CD8-positive, alpha-beta memory T cell (primary cell): ENCODE measurements at places on chromosomes 7 and 10. TPM values are rescaled to one million over a fixed set of nuclear protein-coding genes. Genes with fewer than 3 reads are reported as not detected.

The POU6F2 gene
- not detected for total RNA-seq

DNA sequence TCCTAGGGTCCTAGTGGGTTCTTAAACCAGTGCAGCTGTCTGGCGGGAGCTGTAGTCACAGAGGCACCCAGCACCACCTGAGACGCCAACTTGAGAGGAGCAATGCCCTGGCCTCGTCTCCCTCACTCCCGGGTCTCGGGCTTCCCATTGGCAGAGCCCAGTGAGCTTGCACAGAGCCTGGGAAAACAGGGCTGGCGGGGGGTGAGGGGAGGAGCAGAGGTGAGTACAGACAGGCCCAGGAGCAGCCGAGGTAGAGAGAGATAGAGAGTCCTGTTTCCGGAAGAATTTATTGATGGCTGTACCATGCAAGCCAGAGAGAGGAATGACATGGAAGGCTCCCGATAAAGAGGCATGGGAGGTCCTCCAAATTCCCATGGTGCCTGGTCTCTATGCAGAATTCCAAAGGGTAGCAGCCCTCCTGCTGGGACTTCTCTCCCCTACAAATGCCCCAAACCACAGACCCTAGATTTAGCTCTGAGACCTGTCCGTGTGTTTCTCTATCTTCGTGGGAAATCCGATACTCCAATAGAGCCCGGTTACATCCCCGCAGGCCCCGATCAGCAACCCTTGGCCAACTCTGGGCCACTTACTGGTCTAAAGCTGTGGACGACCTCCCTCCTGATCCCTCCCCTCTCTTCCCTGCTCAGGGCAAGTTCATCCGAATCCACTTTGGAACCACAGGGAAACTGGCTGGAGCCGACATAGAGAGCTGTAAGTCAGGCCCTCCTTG lies 20.3 kb upstream of the MYH16 start:
- DNase-seq, result no peak
- no peaks in the 10 kb centered on the region for H3K36me3 ChIP-seq
- H3K4me3 ChIP-seq, result no peak overlapping the region
- H3K27me3 ChIP-seq, result no peaks in the 10 kb centered on the region
- H3K27ac ChIP-seq, result no peak overlapping the region
- H3K4me1 ChIP-seq, result no peaks in the 10 kb centered on the region

The SFRP4 gene
- total RNA-seq, result not detected

- no peaks in the 10 kb centered on the region for H3K4me1 ChIP-seq
- no peak overlapping the region for H3K27ac ChIP-seq
- H3K4me3 ChIP-seq, result no peak overlapping the region
- H3K27me3 ChIP-seq, result no peaks in the 10 kb centered on the region
These were observed 63.5 kb downstream of the MKLN1 start for GRCh38 chr7:131391145-131391544.

DNA sequence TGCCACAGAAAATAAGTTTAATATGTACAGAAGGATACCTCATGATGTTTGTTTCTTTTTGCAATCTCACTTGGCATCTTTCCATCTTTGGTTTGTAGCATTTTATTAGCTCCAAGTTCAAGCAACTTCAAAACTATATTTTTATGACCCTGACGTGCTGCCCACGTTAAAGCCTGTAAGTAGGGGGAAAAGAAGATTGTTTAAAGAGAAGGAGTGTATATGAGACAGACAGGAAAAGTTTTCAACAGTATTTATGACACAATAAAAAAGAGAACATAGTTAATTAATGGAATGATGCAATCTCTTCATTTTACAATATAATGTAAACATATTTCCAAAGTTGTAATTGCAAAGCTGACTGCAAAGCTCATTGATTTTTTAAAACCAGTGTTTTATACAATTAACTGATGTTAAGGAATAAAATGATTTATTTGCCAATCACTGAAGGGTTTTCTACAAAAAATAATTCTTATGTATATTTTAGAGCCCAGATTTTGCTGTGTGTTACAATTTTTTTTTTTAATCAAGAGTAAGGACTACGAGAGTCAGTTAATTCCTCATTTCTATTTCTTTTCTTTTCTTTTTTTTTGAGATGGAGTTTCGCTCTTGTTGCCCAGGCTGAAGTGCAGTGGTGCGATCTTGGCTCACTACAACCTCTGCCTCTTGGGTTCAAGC lies 42.5 kb downstream of the ASZ1 start:
- no peak overlapping the region for H3K4me3 ChIP-seq
- H3K4me1 ChIP-seq, result no peaks in the 10 kb centered on the region
- H3K36me3 ChIP-seq, result no peaks in the 10 kb centered on the region
- H3K27ac ChIP-seq, result no peak overlapping the region
- no peak for DNase-seq

DNA sequence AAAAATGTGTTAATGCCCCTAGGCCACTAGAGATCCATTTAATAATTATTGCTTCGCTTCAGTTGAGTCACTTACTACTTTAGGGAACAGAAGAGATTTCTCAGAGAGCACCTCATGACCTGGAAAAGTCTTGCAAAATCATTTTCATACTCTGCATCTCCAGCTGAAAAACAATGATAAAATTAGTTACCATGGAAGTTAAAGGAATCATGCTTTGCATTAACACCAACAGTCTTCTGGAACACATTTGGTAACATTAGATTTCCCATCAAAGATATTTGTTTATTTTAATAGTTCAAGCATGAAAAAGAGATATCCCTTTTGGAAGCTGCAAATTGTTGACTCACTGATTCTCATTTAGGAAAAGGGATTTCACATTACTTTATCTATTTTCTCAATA lies 1.8 kb upstream of the STEAP2 start:
- H3K4me1 ChIP-seq, result no peaks in the 10 kb centered on the region
- no peak overlapping the region for H3K27ac ChIP-seq
- DNase-seq, result no peak

GRCh38 chr7:123948136-123948535 lies 23.1 kb downstream of the SPAM1 start:
- H3K36me3 ChIP-seq, result no peaks in the 10 kb centered on the region
- no peak for DNase-seq
- H3K4me1 ChIP-seq, result no peaks in the 10 kb centered on the region
- H3K27me3 ChIP-seq, result no peaks in the 10 kb centered on the region
- no peak overlapping the region for H3K4me3 ChIP-seq

GRCh38 chr7:115128154-115128553 lies 206.3 kb downstream of the MDFIC start:
- H3K4me1 ChIP-seq, result no peaks in the 10 kb centered on the region
- no peak overlapping the region for H3K4me3 ChIP-seq
- H3K27ac ChIP-seq, result no peak overlapping the region
- no peaks in the 10 kb centered on the region for H3K27me3 ChIP-seq
- DNase-seq, result no peak

DNA sequence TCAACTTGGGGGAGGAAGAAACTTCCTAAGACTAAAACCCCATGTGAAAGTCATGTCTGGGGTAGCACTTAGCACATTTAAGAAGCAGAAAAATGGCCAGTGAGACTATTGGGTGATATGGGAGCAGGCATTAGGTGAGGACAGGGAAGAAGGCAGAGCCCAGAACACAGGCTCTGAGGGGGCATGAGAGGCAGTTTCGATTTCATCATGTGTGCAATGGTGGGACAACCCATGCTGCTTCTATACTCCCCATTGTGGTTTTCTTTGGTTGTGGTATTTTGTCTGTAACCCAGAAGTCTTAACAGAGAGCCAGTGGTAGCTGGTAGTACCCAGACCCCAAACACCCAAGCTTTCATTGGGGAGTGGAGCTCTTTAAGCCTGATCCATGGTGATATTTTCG lies 752.0 kb downstream of the GRID1 start:
- H3K4me1 ChIP-seq, result peaks cover 42% of the 10 kb centered on the region
- H3K36me3 ChIP-seq, result no peaks in the 10 kb centered on the region
- H3K27me3 ChIP-seq, result no peaks in the 10 kb centered on the region
- no peak overlapping the region for H3K27ac ChIP-seq
- no peak overlapping the region for H3K4me3 ChIP-seq

The SLC16A12 gene
- not detected for total RNA-seq

DNA sequence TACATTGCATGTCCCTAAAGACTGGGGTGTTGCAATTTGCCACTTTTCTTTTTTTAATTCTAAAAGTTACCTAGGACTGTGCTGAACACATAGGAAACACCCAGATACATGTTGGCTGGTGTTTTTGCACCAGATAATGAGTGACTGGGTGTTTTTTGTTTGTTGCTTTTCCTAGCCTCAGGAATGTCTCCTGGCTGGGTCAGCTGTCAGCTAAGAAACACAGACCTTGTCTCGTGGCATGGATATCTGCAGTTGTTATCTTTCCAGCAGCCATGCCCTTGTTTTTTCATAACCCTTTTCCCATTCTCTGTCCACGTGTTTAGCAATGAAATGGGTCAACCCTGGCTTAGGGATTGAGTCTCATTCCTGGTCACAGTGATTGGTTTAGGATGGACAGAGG lies 433.9 kb upstream of the ZMIZ1 start:
- H3K27me3 ChIP-seq, result no peaks in the 10 kb centered on the region
- H3K36me3 ChIP-seq, result no peaks in the 10 kb centered on the region
- no peaks in the 10 kb centered on the region for H3K4me1 ChIP-seq
- no peak overlapping the region for H3K27ac ChIP-seq

GRCh38 chr7:78066599-78066998 lies 268.0 kb downstream of the PHTF2 start:
- DNase-seq, result no peak
- no peak overlapping the region for H3K4me3 ChIP-seq
- H3K27ac ChIP-seq, result no peak overlapping the region
- H3K4me1 ChIP-seq, result no peaks in the 10 kb centered on the region

- no peaks in the 10 kb centered on the region for H3K27me3 ChIP-seq
- no peaks in the 10 kb centered on the region for H3K36me3 ChIP-seq
- H3K4me3 ChIP-seq, result no peak overlapping the region
- H3K4me1 ChIP-seq, result no peaks in the 10 kb centered on the region
- DNase-seq, result no peak
These were observed 227.9 kb downstream of the TCF7L2 start for GRCh38 chr10:113177936-113178335.

DNA sequence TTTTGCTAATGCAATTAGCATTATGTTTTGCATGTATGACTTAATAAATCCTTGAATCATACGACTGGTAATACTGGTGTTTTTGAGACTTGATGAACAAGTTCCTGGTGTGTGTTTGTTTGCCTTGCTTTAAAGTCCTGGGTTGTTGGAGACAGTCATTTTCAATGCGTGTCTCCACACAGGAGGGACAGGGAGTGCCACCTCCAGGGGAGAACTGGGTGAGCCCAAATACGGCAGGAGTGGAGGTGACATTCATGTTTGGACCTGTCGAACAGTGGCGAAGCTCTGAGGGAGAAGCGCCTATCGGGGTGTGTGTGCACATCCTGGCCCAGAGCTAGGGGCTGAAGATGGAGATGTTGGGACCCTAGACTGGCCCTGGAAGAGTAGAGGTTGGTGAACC lies 43.8 kb downstream of the DAGLB start:
- no peak for DNase-seq
- H3K4me3 ChIP-seq, result no peak overlapping the region
- peaks cover 25% of the 10 kb centered on the region for H3K36me3 ChIP-seq
- no peaks in the 10 kb centered on the region for H3K4me1 ChIP-seq

DNA sequence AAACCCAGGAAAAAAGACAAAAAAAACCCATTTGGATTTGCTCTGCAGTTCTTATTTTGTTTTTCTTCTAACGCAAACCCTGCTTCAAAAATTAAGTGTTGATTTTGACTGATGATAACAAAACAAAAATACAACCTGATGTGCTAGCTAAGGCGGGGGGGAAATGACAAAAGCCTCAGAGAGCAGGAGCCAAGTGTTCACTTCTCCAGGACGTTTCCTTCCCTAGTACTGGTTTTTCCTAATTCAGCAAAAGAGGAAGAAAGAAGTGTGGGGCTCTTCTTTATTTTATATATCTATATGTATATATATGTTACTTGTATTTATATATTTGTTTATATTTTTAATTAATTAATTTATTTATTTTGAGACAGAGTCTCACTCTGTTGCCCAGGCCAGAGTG lies 28.0 kb downstream of the SNX10 start:
- DNase-seq, result no peak
- H3K27ac ChIP-seq, result no peak overlapping the region
- H3K36me3 ChIP-seq, result no peaks in the 10 kb centered on the region
- no peak overlapping the region for H3K4me3 ChIP-seq
- no peaks in the 10 kb centered on the region for H3K4me1 ChIP-seq

DNA sequence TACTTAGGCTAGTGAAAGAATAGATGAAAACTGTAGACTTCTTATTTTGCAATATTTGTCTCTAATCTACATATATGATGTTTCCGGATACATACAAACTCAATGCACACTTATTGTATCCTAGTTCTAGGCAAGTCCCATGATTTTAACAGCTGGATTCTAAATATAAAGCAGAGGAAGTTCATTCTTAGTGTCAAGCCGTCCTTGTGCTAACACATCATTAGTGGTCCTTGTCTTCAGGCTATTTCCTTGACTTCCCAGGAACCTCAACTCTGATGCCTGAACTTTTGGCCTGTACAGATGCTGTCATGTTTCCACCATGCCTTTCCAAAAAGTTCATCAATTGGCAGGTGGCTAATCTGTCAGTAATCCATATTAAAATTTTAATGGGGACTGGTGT lies 301.9 kb upstream of the DGKB start:
- no peak for DNase-seq
- H3K27me3 ChIP-seq, result no peaks in the 10 kb centered on the region
- no peaks in the 10 kb centered on the region for H3K36me3 ChIP-seq
- H3K27ac ChIP-seq, result no peak overlapping the region
- no peak overlapping the region for H3K4me3 ChIP-seq
- no peaks in the 10 kb centered on the region for H3K4me1 ChIP-seq

GRCh38 chr10:52146766-52147165 lies 167.3 kb upstream of the DKK1 start:
- DNase-seq, result no peak
- H3K4me3 ChIP-seq, result no peak overlapping the region
- no peaks in the 10 kb centered on the region for H3K4me1 ChIP-seq
- no peaks in the 10 kb centered on the region for H3K27me3 ChIP-seq
- H3K36me3 ChIP-seq, result no peaks in the 10 kb centered on the region
- H3K27ac ChIP-seq, result no peak overlapping the region

DNA sequence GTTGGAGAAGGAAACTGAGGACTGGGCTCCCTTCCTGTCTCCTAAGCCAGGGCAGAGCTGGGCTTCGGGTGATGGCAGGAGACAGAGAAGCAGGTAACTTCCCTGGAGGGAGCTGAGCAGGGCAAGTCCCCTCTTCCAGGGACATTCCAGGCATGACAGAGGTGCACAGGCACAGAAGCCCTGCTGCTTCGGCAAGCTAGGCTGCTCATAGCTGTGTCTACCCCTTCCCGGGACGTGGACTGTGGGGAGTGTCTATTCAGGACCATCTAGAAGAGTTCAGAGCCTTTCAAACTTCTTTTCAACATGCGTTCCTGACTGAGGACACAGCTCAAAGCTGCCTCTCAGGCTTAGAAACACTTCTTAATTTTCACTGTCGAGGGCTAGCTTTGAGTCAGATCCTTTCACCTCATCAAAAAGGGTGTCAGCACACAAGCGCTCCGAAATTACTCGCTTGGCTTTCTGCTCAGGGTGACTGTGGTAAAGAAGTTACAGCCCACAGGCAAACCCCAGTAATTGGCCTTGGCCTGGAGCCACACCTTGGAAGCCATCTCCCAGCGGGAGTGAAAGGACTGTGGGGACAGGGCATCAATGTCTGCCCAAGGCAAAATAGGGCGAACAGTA lies 63.7 kb upstream of the STEAP1B start:
- no peaks in the 10 kb centered on the region for H3K27me3 ChIP-seq
- H3K4me3 ChIP-seq, result peak overlapping the region; percentile 0
- H3K36me3 ChIP-seq, result no peaks in the 10 kb centered on the region
- peaks cover 28% of the 10 kb centered on the region for H3K4me1 ChIP-seq
